Activated T-helper 1 cell treated with anti-CD3 and anti-CD28 coated beads, Interleukin-12 subunit alpha, Interleukin-12 subunit beta, Interleukin-2, Interleukin-4 antibody, amounts not matched to agents 30 ng/mL and 10 ng/mL and 1 ng/mL, durations not matched to agents 14 hours and 24 hours and 36 hours (primary cell): ENCODE measurements at places on chromosomes 6 and 20.

DNA sequence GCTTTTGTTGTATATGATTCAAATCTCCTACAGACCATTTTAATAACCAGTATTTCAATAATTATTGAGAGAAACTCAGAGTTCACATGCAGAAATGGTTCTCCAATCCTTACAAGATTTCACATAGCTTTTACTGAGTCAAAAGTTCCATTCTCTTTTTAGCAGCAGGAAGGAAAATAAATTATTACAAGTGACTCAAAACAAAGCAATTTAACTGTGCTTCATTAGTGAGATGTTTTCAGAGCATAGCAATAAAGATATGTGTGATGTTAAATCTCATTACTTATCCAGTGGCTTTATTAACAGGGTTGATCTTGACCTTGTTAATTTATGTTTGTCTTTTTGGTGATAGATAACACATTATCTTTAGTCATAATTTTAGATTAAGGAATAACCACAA is 22.0 kb downstream of the KIF13A start:
- no peak for DNase-seq

DNA sequence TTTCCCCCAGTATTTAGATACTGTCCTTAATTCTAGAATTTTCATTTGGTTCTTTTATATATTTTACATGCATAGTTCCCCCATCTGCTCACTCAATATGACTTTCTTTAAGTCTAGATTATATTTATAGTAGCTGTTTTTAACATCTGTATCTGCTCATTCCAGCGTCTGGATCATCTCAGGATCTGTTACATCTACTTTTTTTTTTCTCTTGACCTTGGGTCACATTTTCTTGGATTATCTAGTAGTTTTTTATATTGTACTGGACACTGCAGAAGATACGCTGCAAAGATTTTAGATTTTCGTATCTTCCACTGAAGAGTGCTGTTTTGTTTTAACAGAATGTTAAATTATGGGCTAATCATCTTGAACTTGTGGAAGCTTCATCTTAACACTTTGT is 20.7 kb downstream of the RAB22A start:
- DNase-seq: no peak

- no peak for DNase-seq
Observed at GRCh38 chr20:50292079-50292590, 101.5 kb downstream of the CEBPB start.

DNA sequence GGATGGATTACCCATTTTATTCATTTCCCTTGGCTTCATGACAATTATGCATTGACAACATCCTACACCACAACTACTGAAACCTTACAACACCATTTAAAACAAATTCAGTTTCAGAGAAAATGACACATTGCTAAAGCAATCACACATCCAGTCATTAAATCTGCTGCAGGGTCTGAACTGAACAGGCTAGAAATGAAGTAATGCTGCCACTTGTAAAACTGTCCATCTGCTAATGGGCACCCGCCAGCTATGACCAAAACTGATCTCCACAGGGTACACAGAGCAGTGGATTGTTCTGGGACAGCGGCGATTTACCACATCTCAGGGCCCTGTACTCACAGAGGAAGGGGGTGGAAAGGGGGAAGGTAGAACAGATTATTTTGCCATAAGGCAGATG is 172.9 kb upstream of the FBXL4 start:
- no peak for DNase-seq

- no peak for DNase-seq
Observed at GRCh38 chr20:37501940-37502339, 19.1 kb upstream of the NNAT start.

DNA sequence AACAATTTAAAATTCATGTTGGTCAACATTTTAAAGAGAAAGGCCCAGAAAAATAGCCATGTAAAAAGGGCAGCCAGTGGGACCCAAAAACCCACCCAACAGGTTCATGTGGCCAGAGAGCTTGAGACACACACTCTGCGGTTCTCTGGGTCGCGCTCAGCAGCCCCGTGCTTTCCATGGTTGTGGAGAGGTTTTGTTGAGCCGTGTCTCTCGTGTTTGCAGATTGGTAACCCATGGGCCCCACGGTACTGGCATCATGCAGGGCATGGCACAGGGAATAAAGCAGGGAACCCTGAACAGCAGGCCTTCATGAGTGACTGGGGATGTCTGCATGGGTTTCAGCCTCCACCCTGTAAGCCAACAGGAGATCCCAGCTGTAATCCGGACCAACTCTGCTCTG is 127.7 kb upstream of the CST7 start:
- no peak for DNase-seq

DNA sequence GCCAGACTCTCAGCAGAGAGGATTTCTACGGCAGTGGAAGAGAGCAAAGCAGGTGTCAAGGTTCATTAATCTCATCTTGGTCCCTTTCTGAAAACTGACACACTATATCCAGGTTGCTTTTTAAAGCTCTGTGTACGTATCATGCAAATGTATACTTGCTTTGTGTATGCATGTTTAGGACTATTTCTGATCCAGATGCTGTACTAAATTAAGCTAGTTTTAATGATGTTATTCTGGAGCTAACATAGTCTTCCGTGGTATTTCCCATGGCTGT is 59.2 kb upstream of the SNX9 start:
- no peak for DNase-seq

- DNase-seq: no peak
Observed at GRCh38 chr6:90764001-90764400, 177.1 kb upstream of the MAP3K7 start.

GRCh38 chr6:61679625-61680024 is 606.4 kb downstream of the KHDRBS2 start:
- no peak for DNase-seq

DNA sequence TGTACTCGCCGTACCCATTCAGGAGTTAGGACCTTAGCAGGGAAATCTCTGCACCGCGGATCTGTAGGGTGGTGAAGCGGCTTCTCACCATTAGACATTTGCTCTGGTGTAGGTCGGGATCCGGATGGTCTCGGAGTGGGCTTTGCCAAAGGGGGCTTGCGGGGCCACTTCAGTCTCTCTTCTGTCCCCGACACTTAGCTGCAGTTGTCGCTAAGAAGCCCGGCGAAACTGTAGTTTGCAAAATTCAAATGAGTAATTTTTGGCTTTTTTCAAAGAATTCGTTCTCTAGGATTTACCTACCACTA is 433 bp downstream of the QRSL1 start:
- DNase-seq: no peak

DNA sequence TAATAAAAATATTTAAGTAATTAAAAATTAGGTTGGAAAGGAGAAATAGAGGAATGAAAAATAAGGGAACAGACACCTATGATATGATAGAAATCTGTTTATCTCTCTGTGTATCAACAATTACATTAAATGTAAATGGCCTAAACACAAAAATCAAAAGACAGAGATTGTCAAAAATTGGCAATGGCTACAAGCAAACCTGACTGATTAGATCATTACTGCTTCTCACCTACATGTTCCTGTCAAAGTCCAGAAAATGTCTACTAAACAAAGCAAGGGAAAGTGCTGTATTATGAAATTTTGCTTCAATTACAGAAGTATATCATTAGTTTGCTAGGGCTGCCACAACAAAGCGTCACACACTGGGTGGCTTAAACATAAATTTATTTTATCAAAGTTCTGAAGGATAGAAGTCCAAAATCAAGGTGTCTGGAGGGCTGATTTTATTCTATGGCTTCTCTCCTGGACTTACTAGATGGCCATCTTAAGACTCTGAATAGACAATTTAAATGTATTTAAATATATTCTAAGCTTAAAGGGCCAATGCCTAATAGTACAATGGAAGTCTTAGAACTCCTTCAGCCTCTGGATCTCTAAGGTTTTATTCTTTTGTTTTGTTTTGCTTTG is 6.3 kb downstream of the ME1 start:
- no peak for DNase-seq

DNA sequence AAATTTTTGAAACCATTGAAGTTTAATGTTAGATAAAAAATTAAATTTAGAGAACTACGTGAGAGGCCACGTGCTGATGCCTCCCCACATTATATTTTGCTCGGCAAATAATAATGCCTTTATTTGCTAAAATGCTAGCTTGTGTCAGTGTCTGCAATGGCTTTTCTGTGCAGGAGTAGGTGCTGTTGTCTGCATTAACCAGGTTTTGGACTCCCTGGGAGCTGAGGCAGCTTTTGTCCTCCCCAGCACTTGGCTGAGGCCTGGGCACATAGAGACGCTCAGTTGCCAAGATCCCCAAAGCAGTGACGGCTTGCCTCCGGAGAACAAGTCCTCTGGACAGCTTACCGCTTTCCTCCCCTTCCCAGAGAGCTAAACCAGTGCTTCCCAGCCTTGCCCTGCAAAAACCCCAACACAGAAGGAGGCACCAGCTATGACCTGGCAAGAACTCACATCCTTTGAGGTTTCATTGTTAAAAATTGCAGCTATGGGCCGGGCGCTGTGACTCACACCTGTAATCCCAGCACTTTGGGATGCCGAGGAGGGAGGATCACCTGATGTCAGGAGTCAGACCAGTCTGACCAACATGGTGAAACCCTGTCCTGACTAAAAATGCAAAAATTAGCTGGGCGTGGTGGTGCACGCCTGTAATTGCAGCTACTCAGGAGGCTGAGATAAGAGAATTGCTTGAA is 59.9 kb downstream of the KAT14 start:
- DNase-seq: no peak

GRCh38 chr6:125966569-125966968 is 10.0 kb downstream of the HINT3 start:
- no peak for DNase-seq

- DNase-seq: no peak
Observed at GRCh38 chr6:52573295-52573694, 3.6 kb downstream of the TRAM2 start.

DNA sequence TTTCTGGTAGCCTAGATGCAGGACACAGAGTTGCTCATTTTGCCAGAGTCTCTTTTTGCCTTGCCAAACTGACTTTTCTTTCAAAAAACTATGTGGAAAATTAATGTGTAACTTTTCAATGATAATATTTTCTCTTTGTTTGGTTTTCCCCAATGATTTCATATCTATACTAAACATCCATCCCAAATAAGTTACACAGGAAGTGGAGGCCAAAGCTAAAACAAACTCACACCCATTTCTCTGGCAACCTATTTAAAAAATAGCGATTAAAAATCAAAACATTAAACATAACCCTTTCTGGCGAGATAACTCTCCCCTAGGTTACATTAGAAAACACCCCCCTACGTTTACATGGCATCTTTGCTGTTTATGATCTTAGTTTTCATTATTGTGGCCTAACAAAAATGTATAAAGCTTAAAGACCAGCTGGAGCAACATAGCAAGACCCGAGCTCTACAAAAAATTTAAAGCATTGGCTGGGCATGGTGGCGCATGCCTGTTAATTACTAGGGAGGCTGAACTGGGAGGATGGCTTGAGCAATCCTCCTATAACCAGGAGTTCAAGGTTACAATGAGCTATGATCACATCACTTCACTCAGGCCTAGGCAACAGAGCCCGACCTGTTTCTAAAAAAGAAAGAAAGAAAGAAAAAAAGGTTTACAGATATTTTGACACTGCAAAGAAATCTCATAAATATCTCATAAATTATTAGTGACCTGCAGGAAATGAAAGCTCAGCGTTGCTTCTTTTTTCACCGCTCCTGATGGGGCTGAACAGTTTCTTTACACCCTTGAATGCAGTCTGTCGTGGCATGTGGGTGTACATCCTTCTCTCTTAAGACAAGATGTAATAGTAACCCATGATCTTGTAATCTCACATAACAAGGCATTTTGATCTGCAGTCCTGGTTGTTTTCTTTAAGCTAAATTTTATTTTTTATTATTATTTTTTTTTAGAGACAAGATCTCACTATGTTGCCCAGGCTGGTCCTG is 32.8 kb upstream of the CEP85L start:
- DNase-seq: no peak

GRCh38 chr6:126770176-126770575 is 348.3 kb upstream of the RSPO3 start:
- no peak for DNase-seq

DNA sequence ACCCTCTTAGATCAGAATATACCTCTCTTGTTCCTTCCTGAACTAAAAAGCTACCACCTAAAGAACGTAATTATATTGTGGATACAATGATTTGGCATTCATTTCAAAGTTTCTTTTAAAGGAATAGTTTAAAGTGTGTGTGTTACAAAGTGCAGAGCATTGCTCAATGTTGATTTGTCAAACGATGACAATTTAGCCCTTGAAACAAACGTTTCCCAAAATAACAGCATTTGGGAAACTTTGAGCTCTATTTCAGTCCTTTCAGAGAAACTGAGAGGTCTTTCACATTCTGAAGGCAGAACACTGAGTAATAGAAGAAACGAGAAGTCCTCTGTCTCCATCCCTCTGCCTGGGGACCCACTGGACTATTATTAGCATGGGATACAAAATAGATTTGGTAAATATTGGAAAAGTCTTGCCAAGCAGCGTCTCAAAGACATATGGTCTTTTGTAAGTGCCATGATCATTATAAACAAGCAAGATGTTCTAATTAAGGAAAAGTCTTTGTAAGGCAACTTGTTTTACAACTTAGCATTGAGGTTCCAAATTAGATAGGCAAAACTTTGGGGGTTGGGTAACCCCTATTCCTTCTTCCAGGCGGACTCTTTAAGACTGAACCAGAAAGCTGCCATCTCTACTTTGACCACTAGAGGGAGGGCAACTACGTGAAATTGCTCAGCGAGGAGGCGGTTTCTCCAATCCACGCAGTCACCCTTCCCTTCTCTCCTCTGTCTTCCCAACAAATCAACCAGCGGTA is 208.8 kb downstream of the RNF144B start:
- peak; percentile 13 for DNase-seq

GRCh38 chr6:57123111-57123510 is 33.1 kb downstream of the ZNF451 start:
- DNase-seq: no peak

GRCh38 chr6:39184906-39185580 is 44.2 kb downstream of the KCNK5 start:
- DNase-seq: no peak

GRCh38 chr6:157813750-157814455 is 9.1 kb upstream of the SNX9 start:
- no peak for DNase-seq

GRCh38 chr6:21005816-21006570 is 471.7 kb downstream of the CDKAL1 start:
- no peak for DNase-seq

DNA sequence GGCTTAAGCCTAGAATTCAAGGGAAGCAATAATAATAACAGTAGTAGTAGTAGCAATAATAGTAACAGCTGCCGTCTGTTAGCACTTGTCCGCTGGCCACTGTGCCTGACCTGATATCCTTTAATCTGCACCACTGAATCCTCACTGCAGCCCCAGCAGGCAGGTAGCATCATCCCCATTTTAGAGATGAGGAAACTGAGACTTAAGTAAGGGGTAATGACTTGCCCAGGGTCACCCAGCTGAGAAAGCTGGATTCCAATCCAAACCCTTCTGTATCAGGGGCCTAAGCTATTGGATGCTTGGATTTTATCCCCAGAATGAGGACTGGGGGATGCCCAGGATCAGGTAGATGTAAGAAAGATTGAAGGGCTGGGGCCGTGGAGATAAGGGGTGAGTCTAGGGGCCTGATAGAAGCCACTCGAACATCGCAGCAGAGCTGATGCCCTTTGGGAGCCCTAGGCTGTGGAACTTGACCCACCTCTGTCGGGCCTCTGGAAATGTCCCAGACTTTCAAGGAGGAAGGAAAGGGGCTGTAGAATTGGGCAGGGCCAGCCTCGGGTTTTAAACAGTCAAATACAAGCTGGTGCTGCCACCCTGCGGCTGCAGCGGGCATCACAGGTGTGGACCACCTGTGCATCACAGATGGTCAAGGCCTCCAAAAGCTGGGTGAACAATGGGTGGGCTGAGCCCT is 102.1 kb upstream of the MYL9 start:
- DNase-seq: peak; percentile 54
